ENCODE measurements at places on chromosomes 3 and 15. TPM values are rescaled to one million over a fixed set of nuclear protein-coding genes. Genes with fewer than 3 reads are reported as not detected.

GRCh38 chr3:51933471-51934138 is 8.1 kb downstream of the RRP9 start:
- DNase-seq = no peak

DNA sequence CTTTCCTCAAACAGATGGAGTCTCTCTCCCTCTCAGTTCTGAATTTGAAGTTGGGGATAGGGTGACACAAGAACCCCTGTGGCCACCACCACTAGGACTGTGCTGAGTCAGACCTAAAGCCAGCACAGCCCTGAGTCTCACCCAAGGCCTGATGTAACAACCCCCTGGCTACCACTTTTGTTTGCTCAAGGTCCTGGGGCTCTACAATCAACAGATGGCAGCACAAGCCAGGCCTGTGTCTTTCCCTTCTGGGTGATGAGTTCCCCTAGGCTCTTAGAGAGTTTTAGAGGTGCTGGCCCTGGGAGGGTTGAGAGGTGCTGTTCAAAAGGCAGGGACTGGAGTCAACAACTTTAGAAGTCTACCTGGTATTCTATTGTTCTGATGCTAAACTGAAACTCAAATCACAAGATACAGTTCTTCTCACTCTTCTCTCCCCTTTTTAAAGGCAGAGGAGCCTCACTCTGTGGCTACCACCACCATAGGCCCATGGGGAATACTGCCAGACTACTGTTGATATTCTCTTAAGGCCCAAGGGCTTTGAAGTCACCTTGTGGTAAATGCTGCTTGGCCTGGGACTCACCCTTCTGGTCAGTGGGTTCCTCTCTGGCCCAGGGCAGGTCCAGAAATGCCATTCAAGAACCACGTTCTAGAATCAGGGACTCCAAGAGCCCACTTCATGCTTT is 6.5 kb downstream of the OR5K4 start:
- DNase-seq = no peak

DNA sequence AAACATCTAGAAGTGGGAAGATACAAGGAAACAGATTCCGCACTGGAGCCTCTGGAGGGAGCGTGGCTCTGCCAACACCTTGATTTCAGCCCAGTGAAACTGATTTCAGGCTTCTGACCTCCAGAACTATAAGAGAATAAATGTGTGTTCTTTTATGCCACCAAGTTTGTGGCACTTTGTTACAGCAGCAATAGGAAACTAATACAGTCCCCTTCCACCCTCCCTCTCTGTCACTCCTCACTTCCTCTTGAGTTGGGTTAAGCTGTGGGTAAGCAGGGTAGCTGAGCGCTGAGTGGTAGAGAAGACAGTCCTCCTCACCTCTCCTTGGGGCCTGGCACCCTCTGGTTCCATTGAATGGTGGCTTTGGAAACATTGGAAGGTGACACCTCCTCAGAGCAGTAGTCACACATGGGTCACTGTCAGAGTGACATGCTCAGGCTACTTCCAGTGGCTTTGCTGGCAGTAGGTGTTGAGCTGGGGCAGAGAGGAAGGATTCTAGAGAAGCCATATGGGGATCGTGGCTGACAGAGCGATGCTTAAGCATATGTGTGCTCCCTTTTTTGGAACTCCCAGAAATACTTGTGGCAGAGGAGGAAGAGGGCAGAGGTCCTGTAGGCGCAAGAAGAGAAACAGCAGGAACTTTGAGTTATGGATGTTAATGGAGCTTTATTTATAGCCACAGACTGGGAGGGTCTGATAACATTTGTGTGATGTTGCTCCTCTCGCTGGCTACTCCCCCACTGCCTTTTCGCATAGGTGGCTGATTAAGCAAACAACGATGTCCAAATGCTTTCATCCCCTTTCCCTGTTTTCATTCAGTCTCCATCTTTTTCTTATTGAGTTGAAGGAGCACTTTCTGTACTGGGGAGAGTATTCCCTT is 14.8 kb upstream of the HCN4 start:
- DNase-seq = no peak

DNA sequence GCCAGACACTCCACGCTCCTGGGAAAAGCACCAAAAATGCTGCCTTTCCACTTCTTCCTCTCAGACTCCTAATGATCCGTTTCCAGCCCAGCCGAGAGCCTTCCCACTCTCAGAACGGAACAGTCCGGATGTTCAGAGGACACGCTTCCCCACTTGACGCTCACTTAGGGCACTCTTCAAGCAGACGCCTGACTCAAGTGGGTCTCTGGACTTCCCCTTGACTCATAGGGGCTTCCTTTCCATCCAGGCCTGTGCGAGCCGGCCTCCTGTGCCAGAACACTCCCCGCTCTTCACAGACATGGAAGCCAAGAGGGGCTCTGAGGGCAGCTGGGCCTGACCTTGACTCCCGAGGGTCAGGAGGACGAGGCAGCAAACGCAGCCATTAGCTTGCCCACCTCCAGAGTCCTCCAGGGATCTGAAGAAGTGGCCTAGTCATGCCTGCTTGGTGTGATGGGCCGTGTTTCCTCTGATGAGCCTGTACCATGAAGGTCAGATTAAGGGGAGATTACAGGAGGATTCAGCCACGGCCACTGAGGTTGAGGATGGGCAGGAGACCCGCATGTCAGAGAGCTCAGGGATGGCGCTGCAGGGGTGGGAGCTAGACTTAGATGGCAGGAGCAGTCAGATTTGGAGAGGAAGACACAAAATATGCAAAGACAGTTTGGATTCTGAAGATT is 114.7 kb upstream of the TLE3 start:
- DNase-seq = peak; percentile 71

DNA sequence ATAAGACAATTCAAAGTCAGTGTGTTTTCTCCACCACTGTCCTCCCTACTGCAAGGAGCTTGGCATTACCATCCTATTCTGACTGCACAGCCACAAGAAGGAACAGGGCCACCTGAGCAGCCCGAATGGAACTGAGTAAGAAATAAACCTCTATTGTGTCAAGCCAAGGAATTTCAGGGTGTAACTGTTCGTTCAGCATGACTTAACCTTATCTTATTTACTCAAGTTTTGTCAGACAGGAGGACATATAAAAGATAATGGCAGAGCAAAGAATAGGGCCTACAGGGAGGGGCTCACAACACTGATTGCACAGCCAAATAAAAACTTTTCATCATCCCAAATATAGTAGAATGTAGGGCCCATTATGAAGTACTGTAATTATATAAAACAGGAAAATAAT is 236.1 kb downstream of the NEK10 start:
- DNase-seq = no peak

GRCh38 chr3:128366136-128366535 is 100.6 kb downstream of the DNAJB8 start:
- no peak for DNase-seq

Gene MME
- 79.1 TPM for total RNA-seq

DNA sequence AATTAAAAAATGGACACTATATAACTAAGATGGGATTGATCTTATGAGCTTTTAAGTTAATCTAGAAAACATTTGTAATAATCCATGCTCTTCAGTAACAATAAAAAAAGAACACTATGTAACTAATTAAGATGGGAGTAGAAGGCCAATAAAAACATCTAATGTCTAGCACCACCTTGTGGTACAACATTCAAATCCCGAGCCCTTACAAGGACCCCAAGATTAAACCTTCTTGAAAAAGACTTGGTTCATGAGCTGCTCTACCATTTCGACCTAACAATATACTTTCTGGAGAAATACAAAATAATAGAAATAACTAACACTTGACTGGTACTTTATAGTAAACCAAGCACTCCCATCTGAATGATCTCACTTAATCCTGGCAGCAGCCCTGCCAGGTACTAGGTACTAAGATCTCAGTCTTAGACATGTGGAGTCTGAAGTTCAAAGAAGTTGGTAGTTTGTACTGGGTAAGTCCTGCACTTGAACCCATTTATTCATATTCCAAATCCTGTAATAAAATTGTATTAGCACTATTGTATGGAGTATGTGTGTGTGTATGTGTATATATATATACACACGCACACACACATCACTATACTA is 21.8 kb downstream of the METTL6 start:
- DNase-seq = no peak

Gene LRRC34
- 0.98 TPM for total RNA-seq

DNA sequence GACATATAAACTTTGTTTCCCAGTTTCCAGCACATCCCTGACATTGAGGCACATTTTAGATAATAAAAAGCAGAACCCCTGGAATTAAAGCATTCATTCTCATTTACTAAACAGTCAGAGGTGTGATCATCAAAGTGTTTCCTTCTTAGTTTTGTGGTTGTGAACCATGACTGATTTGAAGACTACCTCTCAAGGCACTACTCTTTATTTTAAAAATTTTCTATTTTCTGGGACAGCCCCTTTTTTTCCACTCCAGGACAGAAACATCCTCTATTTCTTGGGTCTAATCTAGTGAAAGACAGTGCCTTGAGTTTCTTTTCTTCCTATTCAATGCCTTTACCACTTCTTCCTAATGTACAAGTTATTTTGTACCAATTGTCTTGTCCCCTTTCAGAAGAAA is 5.2 kb downstream of the SST start:
- no peak for DNase-seq

- no peak for DNase-seq
Observed at GRCh38 chr15:66014635-66015182, 145.4 kb downstream of the RAB11A start.

DNA sequence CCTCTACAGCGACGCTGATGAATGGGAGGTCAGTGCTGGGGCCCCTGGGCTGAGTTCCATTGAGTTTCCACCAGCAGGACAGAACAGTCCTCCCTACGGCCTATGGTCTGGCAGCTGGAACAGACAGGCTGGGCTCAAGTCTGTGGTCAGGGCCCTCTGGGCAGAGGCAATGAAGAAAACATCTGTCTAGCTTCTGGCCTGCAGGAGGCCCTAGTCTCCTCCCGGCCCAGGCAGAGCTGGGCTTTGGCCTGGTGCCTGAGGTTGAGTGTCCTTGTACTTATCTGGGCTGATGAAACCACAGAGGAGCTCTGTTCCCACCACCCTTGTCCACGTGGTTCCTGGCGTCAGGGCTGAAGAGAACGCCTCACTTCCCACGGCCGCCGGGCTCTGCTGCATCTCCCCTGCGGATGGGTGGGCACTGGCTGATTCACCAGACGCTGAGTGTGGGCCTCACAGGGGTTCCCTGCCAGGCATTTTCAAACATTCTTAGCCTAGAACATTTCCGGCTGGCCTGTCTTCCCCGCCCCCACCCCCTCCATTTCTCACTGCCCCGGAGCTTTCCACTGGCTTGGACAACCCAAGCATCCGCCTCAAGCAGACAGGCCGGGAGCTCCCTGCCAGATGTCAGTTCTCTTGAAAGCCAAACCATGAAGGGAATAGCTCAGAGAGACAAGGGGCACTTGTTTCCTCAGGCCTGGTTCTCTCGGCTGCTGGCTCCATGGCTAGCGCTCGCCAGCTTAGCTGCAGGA is 20.3 kb downstream of the PPCDC start:
- DNase-seq = peak; percentile 96

GRCh38 chr15:67828278-67828968 is 3.1 kb downstream of the SKOR1 start:
- DNase-seq = peak; percentile 50

- DNase-seq = no peak
Observed at GRCh38 chr3:48423241-48423882, 6.5 kb downstream of the PLXNB1 start.

DNA sequence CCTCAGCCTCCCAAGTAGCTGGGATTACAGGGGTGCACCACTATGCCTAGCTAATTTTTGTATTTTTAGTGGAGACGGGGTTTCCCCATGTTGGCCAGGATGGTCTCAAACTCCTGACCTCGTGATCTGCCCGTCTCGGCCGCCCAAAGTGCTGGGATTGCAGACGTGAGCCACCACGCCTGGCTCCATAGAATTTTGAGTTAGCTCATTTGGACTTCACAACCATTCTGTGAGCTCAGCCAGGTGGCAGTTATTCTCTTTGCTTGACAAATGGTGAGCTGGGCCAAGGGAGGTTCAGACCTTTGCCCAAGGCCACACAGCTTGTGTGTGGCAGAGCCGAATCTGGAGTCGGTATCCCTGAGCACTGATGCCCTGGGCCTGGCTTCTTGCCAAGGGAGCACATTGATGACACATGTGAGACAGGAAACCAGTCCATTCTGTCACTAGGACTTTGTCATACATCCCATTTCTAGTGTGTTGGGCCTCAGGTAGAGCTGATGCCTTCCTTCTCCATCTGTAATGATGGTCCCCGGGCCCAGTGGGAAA is 17.6 kb downstream of the PODXL2 start:
- DNase-seq = no peak

DNA sequence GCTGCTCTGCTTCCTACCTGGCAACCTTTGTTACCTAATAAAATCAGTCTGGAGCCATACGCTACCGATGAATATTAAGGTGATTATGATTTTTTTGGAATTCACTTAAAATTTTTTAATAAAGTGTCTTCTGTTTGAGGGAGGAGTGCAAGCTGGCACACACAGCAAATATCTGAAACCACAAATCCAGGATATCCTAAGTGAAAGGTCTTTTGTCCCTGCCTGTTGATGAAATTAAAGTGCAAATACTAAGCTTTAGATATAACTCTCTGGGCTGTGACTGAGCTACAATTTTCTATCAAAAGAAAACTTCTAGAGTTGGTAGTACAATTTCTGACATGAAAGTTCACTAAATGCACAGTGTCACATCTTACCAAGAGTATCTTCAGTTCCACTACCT is 23.7 kb downstream of the HACD2 start:
- DNase-seq = no peak

DNA sequence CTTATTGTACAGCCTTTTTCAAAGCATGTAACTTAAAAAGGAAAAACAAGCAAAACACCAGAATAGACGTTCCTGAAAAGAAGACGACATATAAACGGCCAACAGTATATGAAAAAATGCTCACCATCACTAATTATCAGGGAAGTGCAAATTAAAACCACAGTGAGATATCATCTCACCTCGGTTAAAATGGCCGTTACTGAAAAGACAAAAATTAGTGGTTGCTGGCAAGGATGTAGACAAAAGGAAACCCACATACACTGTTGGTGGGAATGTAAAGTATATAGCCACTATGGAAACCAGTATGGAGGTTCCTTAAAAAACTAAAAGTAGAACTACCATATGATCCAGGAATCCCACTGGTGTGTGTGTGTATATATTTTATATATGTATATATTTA is 64.5 kb upstream of the MLF1 start:
- DNase-seq = no peak

Gene SPESP1
- total RNA-seq = 1.2 TPM

- DNase-seq = no peak
Observed at GRCh38 chr3:100629421-100630127, 20.2 kb downstream of the ADGRG7 start.

GRCh38 chr3:177680472-177680821 is 483.2 kb upstream of the TBL1XR1 start:
- DNase-seq = no peak

Gene IQCF2
- not detected for total RNA-seq

- no peak for DNase-seq
Observed at GRCh38 chr15:69435985-69436384, 16.6 kb upstream of the RPLP1 start.

Gene GOLGA8K
- 2.1 TPM for total RNA-seq

Gene SLC27A2
- 0.96 TPM for total RNA-seq

DNA sequence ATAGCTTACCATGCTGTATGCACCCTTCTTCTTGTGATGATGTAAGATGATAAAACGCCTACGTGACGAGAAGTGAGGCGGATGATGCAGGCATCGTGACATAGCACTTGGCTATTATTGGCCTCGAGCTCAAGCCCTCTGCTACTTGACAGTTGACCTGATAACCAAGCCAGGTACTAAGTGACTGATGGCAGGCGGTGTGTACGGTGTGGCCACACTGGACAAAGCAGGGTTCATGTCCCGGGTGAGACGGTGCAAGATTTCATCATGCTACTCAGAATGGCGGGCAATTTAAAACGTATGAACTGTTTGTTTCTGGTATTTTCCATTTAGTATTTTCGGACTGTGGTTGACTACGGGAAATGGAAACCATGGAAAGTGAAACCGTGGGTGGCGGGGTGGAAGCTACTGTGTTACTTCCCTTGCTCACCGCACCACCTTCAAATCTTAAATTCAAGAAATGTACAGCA is 57.7 kb downstream of the SLC12A8 start:
- no peak for DNase-seq

Measured in upper lobe of right lung (tissue), 1 donor.